ENCODE measurements at places on chromosomes 6 and 20. TPM values are rescaled to one million over a fixed set of nuclear protein-coding genes. Genes with fewer than 3 reads are reported as not detected.

The PMEPA1 gene
- total RNA-seq: 10.3 TPM

The RCAN2 gene
- total RNA-seq: under 0.01 TPM

The C6orf118 gene
- not detected for total RNA-seq

The ZFP57 gene
- total RNA-seq: under 0.01 TPM

The MRS2 gene
- 32.4 TPM for total RNA-seq

The PREX1 gene
- total RNA-seq: 0.34 TPM

The IMPG1 gene
- total RNA-seq: not detected

The DSE gene
- total RNA-seq: 148 TPM

Data from nasal cavity respiratory epithelium epithelial cell of viscerocranial mucosa (primary cell).